GM12891 (cell line): ENCODE measurements at places on chromosomes 3 and 15.

DNA sequence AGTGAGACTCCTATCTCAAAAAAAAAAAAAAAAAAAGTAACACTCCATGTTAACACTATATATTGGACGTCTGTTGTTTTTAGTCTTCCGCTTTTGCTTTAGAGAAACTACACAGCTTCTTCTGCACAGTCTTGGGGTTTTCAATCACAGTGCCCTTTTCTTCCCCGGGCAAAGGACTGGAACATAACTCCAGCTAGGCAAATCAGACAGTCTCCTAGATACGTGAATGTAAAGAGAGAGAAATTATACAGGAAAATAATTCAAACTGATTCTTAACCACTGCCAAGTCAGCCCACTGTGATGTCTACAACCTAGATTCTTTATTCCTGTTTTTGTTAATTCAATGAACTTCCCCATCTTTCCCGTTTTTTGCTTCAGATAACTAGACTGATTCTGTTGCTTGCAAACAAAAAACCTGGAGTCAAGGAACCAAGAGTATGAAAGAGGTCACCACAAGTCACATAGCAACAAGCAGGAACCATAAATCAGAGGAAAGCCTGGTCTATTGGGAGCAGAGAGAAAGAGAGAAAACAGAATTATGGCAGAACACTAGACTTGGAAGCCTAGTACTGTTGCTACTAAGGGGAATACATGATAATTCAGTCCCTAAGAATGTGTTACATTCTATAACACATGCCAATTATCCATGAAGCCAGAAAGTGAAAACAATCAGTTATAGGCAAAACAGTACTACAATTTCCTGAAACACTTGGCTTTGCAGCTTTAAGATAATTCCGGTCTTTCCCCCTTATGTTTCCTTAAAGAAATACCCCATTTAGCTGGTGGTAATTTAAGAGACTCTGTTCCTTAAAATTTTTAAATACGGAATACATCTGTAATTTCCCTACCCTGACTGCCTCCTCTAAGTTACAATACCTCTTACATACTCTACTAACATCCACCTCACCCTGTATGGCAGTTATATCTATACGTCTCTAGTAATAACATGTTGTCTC, 63.1 kb downstream of the TBL1XR1 start:
- DNase-seq: no peak

- DNase-seq: no peak
Observed at GRCh38 chr3:100352296-100353231, 18.0 kb downstream of the NIT2 start.

DNA sequence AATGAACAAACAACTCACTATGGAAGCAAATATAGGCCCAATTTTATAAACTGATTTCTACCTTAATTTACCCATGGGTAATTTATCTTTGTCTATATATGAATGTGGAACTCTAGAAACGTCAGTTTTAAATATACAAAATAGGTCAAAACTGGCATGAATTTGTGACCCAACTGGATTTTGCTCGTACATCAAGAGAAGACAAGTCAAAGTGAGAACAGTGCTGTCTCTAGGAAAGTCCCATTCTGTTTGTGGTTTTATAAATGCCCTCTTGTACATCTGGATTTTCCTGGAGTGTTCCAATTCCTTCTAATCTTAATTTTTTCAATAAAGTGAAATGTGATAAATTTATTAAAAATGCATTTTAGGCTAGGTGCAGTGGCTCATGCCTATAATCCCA, 50.2 kb upstream of the ABHD10 start:
- DNase-seq: no peak

- no peak for DNase-seq
Observed at GRCh38 chr3:71511446-71511845, 72.1 kb downstream of the FOXP1 start.

- no peak for DNase-seq
Observed at GRCh38 chr3:94156626-94157025, 93.8 kb downstream of the NSUN3 start.

DNA sequence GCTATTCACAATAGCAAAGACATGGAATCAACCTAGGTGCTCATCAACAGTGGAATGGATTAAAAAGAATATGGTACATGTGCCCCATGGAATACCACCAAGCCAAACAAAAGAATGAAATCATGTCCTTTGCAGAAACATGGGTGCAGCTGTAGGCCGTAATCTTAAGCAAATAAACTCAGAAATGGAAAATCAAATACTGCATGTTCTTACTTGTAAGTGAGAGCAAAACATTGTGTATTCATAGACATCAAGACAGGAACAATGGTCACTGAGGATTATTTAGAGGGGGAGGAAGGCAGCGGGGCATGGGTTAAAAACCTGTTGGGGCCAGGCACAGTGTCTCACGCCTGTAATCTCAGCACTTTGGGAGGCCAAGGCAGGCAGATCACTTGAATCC, 304.7 kb upstream of the ROBO2 start:
- DNase-seq: no peak

DNA sequence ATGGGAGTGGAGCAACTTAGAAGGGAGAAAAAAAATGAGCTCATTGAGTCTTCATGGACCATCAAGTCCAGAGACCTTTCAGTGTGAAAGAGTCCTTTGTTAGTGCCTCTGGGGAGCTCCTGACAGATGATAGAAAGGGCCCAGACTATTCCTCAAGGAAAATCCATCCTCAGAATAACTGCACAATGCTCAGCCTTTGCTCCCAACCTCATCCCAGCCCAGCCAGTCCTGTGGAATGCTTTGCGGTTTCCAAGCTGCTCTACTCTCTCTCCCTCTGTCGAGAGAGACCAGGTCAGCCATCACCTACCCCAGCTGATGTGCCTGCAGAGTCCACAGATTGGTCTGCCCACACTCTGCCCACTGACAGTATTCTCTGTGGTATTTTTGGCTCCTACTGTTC, 406.2 kb downstream of the MFSD1 start:
- no peak for DNase-seq

DNA sequence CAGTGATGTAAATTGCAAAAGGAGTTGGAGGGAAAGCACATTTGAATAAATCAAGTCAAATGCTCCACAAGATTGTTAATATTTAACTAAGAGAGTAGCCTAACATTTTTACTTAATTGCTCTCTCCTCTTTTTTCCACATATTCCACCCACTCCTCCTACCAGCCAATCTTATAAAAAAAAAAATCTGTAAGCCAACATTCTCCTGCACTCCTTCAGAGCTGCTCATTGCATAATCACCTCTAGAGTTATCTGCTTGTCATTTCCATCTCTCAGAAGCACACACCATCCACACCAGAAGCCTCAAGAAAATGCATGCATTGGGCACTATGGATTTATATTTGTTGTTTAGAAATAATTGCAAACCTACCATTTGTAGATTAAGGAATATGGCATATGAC, 64.1 kb downstream of the CADPS start:
- DNase-seq: no peak

- no peak for DNase-seq
Observed at GRCh38 chr3:150118219-150118618, 147.5 kb upstream of the PFN2 start.

GRCh38 chr3:184042617-184043016, 10.2 kb upstream of the HTR3C start:
- DNase-seq: no peak

DNA sequence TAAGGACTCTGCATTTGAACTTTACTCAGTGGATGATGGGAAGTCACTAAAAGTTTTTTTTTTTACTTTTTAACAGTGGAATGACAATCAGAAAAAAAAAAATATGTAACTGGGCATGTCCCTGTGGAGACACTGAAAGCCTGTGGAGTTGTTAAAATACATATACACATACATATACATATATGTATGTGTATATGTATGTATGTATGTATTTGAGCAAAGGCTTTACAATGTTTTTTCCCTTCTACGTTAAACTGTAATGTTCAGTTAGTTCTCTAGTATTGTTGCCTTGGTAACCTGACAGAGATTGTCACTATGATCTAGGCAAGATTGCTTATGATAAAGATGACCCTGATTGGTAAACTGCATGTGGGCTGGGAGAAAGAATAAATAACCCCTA, 30.3 kb downstream of the NSUN3 start:
- DNase-seq: no peak

DNA sequence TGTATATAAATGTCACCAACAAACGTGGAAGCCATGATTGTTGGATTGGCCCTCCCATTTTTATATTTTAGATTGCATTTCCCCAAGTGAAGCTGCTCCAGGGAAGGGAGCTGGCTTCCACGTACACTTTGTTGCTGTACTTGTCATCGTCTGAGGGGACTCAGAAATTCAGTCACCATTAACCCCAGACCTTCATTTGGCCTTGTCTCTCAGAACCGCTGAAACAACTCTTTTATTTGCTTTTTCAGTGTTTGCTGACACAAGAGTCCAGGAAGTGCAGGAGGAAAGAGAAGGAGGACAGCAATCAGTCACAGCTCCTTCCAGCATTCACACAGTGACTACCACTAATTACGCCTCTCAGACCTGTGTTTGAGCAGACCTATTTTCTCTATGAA, 276.5 kb downstream of the TBL1XR1 start:
- no peak for DNase-seq

DNA sequence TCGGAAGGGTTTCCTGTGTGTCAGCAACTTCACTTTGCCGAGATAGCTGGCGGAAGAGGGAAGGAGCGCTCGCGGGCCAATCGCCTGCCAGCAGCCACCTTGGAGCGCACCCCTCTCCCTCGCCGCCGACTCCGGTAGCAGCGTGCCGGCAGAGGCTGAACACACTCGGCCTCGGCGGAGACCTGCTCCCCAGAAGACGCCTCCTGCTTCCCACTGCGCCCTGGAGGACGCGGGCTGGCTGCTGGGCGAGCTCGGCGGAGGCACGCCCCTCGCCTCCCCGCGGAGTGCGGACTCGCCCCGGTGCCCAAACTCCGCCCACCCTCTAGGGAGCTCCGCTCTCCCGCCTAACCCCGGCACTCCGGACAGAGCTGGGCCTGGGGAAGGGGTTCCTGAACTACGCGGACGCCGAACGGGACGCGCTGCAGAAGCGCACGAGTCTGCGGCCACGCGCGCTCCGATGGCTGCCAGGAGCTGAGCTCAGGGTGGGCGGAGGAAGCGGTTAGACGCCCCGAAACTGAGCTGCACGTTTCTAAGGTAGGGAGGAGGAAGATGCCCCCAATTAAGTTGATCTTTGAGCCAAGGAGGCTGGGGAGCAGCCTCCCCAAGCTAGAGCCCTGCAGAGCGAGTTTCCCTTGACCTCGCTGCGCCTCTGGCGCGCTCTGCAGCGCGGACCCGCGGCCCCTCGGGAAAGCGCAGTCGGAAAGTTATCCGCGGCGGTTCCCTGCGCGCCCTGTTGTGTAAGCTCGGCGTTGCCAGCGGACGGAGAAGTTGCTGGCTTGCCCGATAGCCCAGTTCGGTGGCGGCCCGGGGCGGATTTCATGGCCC, at the start of gene P2RY1:
P2RY1 (plus strand) TSS at position 356 of the 825 bp plus-strand sequence. CDS start 652 bp downstream, outside the sequence.
- DNase-seq: peak; percentile 55

DNA sequence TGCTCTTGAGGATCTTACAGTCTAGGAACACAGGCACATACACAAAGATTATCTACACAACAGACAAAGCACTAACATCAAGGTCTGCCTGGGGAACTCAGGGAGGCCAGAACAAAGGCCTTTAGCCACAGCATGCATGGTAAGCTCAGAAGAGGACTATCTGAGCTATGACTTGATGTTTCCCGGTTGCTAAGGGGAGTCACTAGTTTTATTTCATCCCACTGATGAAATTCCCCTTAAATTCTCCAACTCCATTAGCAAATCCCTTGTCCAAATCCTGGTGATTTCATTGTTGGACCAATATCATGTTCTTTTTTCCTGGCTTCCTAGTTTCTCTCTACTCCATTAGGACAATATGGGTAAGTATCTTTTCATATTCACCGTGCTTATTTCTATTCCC, 23.3 kb downstream of the FBN1 start:
- DNase-seq: no peak

DNA sequence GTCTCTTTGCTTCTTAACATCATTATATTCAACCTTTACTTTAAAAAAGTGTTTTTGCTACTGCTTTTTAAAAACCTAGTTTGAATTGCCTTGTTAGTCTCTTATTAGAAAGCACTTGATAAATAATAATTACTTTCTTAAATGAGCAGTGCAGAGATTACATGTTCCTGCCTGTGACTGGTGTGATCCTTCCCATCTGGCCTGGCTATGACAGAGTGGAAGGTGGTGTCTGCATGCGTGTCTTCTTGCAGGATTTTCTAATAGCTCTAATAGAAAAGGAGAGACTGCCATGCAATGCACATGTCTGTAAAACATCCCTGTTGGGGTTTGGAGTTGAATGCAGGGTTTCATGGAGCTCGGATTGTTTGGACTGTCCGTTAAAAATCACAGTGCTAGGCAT, 425.8 kb upstream of the TPM1 start:
- DNase-seq: no peak

- no peak for DNase-seq
Observed at GRCh38 chr3:125334675-125335560, 40.2 kb downstream of the ZNF148 start.

DNA sequence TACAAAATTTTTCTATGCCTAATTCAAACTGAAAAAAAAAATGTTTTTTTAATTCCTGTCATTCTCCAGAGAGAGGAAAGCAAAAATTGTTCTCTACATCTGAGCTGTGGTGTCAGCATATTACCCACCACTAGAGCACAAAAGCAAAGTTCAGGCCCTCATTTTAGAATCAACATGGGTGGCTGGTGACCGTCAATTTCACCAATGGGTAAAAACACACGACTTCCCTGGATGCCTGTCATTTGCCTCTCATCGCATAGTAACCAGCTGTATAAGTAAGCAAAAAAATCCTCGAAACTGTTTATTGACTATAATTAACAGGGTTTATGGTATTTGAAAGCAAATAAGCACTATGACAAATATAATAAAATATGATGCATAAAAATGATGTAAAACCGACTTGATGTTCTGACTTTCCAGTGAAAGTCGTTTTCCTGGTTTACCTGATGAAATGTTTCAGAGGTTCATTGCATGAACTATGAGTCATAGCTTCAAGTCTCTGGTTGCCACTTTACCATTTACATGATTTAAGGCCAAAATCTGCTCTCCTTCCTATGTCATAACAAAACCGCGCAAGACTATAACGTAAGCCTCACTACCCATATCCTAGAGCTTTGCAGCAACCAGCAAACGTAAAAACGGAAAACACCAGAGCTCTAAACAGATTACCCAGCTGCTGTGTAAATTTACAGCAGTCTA, 60.5 kb downstream of the THBS1 start:
- DNase-seq: no peak

DNA sequence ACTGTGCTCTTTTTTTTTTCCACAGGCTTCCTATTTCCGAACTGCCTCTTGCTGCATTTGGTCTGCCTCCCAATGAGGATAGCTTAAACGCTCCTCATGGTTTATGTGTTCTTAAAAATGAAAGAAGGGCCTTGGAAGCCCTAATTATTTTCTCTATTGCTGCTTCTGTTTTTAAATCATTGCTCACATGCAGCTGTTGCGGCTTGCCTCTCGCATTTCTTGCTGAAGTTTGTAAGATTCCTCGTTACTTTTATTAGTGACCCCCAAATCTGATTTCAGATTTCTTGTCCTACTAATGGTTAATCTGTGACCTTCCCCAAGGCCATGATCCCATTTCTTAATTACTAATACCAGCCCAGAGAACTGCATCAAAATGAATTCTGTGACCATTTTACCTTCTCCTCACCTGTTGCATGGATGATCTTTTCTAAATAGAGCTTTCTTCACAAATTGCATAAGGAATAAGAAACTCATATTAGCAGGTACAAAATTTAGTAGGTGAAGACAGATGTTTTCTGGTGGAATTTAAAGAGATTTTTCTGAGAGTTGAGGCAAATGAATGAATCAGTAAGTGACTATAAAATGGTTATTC, 1.8 kb downstream of the UBE2E1 start:
- DNase-seq: no peak
